Camera-type eye (tissue), 1 donor: ENCODE measurements at places on chromosomes 1 and 21. TPM values are rescaled to one million over a fixed set of nuclear protein-coding genes. Genes with fewer than 3 reads are reported as not detected.

The C8A gene
- not detected for total RNA-seq

The EPHA2 gene
- 84.2 TPM for total RNA-seq

The SELENOF gene
- 177 TPM for total RNA-seq

The CFAP74 gene
- total RNA-seq = 0.27 TPM

The C1orf50 gene
- total RNA-seq = 7.8 TPM

The TRIM33 gene
- total RNA-seq = 99.2 TPM

The TRABD2B gene
- total RNA-seq = 0.82 TPM
